Activated CD4-positive, alpha-beta memory T cell treated with anti-CD3 and anti-CD28 coated beads for 36 hours (primary cell): ENCODE measurements at places on chromosomes 13 and 19. TPM values are rescaled to one million over a fixed set of nuclear protein-coding genes. Genes with fewer than 3 reads are reported as not detected.

SLC25A41 gene
- not detected for total RNA-seq

HS6ST3 gene
- not detected for total RNA-seq

GRCh38 chr13:43271152-43271551, 247.8 kb downstream of the DNAJC15 start:
- no peak overlapping the region for H3K4me3 ChIP-seq
- H3K4me1 ChIP-seq, result no peaks in the 10 kb centered on the region
- H3K27ac ChIP-seq, result no peak overlapping the region

DNA sequence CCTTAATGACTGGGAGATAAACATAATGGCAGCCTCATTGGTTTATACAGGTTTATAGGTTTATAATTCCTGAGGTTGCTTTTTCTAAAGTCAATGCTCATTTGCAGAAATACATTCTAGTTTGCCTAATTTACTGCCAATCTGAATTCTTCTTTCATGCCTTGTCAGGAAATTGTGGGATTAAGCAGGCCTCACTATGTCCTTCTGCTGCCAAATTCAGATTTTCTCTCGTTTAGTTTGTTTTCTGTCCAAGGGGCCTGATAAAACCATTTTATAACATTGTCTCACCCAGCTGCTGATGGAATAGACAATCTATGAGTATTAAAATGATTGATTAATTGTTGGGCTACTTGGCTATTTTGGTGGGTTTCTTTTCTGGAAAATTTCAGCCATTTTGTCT, 42.4 kb upstream of the OBI1 start:
- H3K27ac ChIP-seq, result no peak overlapping the region
- DNase-seq, result no peak
- H3K36me3 ChIP-seq, result no peaks in the 10 kb centered on the region
- peaks cover 8% of the 10 kb centered on the region for H3K27me3 ChIP-seq
- H3K4me3 ChIP-seq, result no peak overlapping the region

DNA sequence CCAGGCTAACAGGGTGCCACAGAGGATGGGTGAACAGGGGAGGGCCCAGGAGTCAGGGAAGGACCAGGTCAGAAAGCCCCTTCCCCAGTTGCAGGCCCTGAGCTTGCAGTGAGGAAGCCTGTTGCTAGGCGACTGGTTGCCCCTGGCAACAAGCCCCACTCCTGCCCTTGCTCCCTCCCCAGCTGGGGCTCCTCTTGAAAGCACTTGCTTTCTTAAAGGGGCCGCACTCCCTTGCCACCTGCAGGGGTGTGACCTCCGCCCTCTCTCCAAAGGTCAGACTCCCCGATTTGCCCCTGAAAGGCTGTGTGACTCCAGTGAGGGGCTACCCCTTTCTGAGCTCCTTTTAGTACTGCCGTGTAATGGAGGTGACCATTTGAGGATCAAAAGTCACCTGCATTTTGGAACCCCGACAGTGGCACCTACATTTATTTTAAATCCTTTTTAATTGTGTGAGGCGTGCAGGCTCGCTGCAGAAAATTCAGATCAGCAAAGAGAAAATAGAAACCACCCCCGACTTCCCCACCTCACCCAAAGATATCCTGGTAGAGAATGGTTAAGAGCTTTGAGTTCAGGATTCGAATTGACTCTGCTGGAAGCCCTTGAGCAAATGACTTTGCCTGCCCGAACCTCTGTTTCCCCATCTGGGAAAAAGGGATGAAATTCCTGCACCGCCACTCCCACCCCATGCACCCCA, 4.8 kb downstream of the FCHO1 start:
- DNase-seq, result peak; percentile 68
- H3K27ac ChIP-seq, result peak overlapping the region; percentile 51
- peaks cover 47% of the 10 kb centered on the region for H3K36me3 ChIP-seq
- no peak overlapping the region for H3K4me3 ChIP-seq
- no peaks in the 10 kb centered on the region for H3K27me3 ChIP-seq
- peaks cover 47% of the 10 kb centered on the region for H3K4me1 ChIP-seq

- DNase-seq, result no peak
- H3K4me1 ChIP-seq, result peaks cover 3% of the 10 kb centered on the region
- H3K27me3 ChIP-seq, result peaks cover 2% of the 10 kb centered on the region
- no peaks in the 10 kb centered on the region for H3K36me3 ChIP-seq
- no peak overlapping the region for H3K4me3 ChIP-seq
- H3K27ac ChIP-seq, result no peak overlapping the region
Measured at GRCh38 chr13:59780058-59780457, 383.7 kb downstream of the DIAPH3 start.

GRCh38 chr19:48060381-48060780, 16.5 kb upstream of the CABP5 start:
- no peaks in the 10 kb centered on the region for H3K4me1 ChIP-seq
- no peak for DNase-seq
- no peak overlapping the region for H3K4me3 ChIP-seq
- no peak overlapping the region for H3K27ac ChIP-seq
- peaks cover 2% of the 10 kb centered on the region for H3K36me3 ChIP-seq

DNA sequence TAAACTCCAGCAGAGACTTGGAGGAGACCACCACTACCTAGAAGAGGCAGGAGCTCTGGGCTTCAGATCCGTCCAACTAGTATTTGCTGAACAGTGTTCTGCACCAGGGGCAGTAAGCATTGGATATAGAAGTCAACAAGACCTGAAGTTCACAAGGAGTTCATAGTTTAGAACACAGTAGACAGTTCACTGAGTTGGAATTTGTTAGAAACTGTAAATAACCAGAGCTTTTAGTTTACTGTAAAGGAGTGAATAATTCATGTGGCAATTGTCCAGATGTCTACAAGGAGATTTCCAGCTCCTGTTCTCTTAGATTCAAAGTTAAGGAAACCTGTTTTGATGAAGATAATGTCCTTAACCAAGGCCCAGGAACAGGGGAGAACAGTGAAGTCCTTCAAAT, 128.9 kb downstream of the COG6 start:
- H3K4me1 ChIP-seq, result peaks cover 23% of the 10 kb centered on the region
- no peak overlapping the region for H3K27ac ChIP-seq
- H3K36me3 ChIP-seq, result peaks cover 2% of the 10 kb centered on the region
- DNase-seq, result no peak

IRF3 gene
- 156 TPM for total RNA-seq

GRCh38 chr19:35313587-35313986, 15.4 kb upstream of the CD22 start:
- peaks cover 2% of the 10 kb centered on the region for H3K4me1 ChIP-seq
- no peak overlapping the region for H3K27ac ChIP-seq
- no peak for DNase-seq
- H3K27me3 ChIP-seq, result no peaks in the 10 kb centered on the region
- no peak overlapping the region for H3K4me3 ChIP-seq

GRCh38 chr13:20000062-20000552, 41.6 kb downstream of the ZMYM2 start:
- H3K27me3 ChIP-seq, result no peaks in the 10 kb centered on the region
- no peak for DNase-seq
- H3K27ac ChIP-seq, result peak overlapping the region; percentile 7
- H3K36me3 ChIP-seq, result peaks cover 13% of the 10 kb centered on the region
- H3K4me3 ChIP-seq, result no peak overlapping the region

DNA sequence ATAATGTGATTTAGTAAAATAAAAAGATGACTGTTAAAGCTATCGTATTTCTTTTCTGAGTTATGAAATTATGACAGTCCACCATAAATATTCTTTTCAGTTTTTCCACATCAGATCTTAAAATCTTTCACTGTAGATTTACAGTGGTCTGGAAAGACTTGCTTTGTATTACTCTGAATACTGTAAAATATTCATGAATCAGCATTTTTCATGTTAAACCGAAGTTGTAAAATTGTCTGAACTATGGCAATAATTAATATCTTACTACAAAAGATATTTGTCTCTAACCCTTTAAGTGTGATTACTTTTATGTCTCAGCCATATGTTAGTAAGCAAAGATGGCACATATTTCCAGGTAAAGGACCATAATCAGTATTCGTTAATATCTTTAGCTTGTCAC, 1397.2 kb upstream of the PCDH9 start:
- H3K27ac ChIP-seq, result no peak overlapping the region
- no peak for DNase-seq
- H3K4me1 ChIP-seq, result no peaks in the 10 kb centered on the region
- no peaks in the 10 kb centered on the region for H3K27me3 ChIP-seq
- no peak overlapping the region for H3K4me3 ChIP-seq
- H3K36me3 ChIP-seq, result no peaks in the 10 kb centered on the region

GRCh38 chr19:46496304-46496703, 637 bp upstream of the PNMA8B start:
- H3K36me3 ChIP-seq, result no peaks in the 10 kb centered on the region
- H3K4me1 ChIP-seq, result peaks cover 9% of the 10 kb centered on the region
- peaks cover 34% of the 10 kb centered on the region for H3K27me3 ChIP-seq
- no peak overlapping the region for H3K4me3 ChIP-seq

SLITRK5 gene
- under 0.01 TPM for total RNA-seq

- H3K4me3 ChIP-seq, result no peak overlapping the region
- no peak for DNase-seq
- no peak overlapping the region for H3K27ac ChIP-seq
- no peaks in the 10 kb centered on the region for H3K27me3 ChIP-seq
- H3K4me1 ChIP-seq, result peaks cover 18% of the 10 kb centered on the region
Measured at GRCh38 chr13:112711528-112712265, 21.9 kb downstream of the ATP11A start.
